Activated naive CD4-positive, alpha-beta T cell treated with anti-CD3 and anti-CD28 coated beads, Interleukin-2, amount 50 U/mL, for 72 hours (primary cell): ENCODE measurements at places on chromosomes 11 and 22.

GRCh38 chr11:83025267-83025704, 46.4 kb downstream of the RAB30 start:
- DNase-seq, result no peak

- DNase-seq, result no peak
Measured at GRCh38 chr11:116217006-116217405, 555.8 kb downstream of the BUD13 start.

DNA sequence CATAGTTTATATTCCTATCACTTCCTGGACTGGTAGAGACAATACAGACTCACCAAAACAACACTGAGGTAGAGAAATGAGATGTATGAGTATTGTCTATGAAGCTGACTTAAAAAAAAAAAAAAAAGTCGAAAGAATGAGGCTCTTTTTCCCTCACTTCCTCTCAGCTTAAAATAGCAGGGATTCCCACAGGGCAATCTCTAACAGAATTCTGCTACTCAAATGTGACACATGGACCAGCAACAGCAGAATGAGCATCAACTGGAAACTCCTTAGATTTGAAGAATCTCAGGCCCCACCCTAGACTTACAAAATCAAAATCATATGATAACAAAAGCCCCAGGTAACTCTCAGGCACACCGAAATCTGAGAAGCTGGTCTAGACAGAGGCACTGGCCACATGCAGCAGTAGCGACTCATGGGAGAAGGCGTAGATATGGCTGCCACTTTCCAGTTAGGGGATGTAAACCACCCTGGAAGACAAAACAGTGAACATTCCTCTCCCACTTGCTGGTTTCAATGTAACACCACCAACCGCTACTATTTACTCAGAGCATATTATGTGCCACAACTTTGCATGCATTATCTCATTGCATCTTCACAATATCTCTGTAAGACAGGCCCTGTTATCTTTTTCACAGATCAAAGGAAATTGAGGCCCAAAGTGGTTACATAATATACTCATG, 128.0 kb downstream of the RBFOX2 start:
- no peak for DNase-seq

- DNase-seq, result no peak
Measured at GRCh38 chr11:120797143-120797542, 226.8 kb upstream of the TBCEL start.

- no peak for DNase-seq
Measured at GRCh38 chr11:76107971-76108370, 98.3 kb downstream of the WNT11 start.

DNA sequence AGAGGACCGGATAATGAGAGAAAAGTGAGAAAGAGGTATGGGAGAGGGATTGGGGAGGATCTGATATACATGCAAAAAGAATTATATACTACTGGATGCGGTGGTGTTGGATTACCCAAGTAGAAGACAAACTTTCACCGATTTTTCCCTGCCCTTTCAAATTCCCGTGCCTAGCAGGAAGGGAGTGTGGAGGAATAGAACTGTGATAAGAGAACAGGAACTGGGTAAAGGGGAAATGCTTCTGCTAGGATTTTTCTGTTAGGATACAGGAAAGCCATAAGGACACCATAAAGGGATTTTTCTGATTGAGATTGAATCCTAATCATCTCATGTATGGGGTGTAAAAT, 480 bp upstream of the MTMR2 start:
- no peak for DNase-seq

- no peak for DNase-seq
Measured at GRCh38 chr22:27120036-27120435, 462.6 kb downstream of the MIAT start.

DNA sequence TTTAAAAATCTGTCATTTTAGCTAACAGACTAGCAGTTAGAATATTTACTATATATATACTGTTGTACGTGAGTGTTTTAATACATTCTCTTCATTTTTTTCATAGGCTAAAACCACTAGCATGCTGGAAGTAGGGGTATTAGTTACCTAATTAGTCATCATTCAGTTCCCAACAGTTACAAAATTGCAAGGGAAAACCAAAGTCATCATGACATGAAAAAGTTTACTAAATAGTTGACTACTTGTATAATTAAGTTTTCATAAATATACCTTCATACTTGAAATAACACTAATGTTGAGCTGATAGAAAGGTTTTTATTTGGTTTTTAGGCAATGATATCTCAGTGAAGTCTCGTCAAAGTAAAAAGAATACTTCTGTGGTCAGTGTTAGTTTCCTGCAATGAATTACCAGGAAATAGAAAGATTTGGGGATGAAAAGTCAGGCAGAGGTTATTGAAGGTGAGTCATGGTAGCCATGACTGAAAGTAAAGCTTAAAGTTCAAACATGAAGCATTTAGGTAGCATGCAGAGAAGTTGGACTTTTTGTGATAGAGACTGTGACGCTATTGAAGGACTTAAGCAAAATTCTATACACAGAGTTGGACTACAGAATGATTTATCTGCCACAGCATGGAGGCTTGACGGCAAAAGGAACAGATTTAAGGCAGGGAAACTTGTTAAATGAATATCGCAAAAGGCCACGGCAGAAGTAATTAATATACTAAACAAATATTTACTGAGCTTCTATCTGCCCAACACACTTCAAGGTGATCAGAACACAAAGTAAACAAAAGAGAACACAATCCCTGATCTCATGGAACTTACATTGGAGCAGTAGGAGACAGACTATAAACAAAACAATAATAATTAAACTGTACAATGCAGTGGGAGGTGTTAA, 828.1 kb upstream of the FAT3 start:
- no peak for DNase-seq

- no peak for DNase-seq
Measured at GRCh38 chr11:45031912-45032519, 81.3 kb upstream of the TP53I11 start.

GRCh38 chr11:108636222-108636621, 28.6 kb upstream of the DDX10 start:
- no peak for DNase-seq

- DNase-seq, result no peak
Measured at GRCh38 chr11:78647266-78647915, 72.7 kb upstream of the NARS2 start.

DNA sequence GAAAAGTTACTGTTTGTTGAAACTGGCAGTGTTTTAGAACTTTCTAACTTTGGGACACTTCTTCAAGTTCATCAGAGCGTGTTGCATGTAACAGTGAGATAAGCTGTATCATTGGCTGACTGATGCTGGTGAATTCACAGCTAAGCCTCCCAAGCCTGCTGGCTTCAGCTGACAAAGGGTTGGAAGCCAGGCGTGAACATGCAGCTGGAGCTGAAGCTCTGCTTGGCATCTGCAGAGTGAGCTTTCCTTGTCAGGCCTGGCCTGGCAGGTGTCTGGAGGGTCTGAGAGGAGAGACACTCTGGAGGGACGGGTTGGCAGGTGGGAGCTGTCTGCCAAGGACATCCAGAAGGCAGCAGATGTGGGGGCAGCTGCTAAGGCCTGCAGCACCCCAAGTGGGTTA, 1.5 kb downstream of the AMPD3 start:
- no peak for DNase-seq

- no peak for DNase-seq
Measured at GRCh38 chr11:31529189-31529588, 19.6 kb downstream of the ELP4 start.

DNA sequence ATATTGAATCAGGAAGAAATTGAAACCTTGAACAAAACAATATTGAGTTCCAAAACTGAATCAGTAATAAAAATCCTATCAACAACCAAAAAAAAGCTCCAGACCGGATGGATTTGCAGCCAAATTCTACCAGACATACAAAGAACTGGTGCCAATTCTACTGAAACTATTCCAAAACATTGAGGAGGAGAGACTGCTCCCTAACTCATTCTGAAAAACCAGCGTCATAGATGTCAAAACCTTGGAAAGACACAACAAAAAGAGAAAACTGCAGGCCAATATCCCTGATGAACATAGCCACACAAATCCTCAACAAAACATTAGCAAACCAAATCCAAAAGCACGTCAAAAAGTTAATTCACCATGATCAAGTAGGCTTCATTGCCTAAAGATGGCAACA, 353.8 kb downstream of the TMEM135 start:
- DNase-seq, result no peak

- DNase-seq, result no peak
Measured at GRCh38 chr22:33354928-33355327, 296.7 kb upstream of the SYN3 start.

DNA sequence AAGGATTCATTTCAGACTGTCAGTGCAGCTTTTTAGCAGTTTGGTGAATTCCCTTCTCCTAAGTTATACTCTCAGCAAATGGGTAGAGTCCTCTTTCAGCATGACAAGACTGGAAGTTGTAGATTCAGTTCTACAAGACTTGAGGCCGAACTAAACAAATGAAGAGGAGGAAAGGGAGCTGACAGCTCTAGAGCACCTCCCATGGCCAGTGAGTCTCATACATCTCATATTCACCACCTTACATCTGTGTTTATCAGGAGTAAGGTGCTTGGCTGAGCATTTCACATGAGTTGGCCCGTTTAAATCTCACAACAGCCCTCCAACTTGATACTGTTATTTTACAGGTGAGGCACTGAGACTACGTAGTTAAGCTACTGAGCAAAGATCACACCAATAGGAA, 30.4 kb downstream of the SEZ6L start:
- DNase-seq, result no peak

GRCh38 chr22:46171940-46172339, 21.6 kb downstream of the PPARA start:
- no peak for DNase-seq

GRCh38 chr22:49950396-49950994, 10.1 kb upstream of the PIM3 start:
- no peak for DNase-seq

DNA sequence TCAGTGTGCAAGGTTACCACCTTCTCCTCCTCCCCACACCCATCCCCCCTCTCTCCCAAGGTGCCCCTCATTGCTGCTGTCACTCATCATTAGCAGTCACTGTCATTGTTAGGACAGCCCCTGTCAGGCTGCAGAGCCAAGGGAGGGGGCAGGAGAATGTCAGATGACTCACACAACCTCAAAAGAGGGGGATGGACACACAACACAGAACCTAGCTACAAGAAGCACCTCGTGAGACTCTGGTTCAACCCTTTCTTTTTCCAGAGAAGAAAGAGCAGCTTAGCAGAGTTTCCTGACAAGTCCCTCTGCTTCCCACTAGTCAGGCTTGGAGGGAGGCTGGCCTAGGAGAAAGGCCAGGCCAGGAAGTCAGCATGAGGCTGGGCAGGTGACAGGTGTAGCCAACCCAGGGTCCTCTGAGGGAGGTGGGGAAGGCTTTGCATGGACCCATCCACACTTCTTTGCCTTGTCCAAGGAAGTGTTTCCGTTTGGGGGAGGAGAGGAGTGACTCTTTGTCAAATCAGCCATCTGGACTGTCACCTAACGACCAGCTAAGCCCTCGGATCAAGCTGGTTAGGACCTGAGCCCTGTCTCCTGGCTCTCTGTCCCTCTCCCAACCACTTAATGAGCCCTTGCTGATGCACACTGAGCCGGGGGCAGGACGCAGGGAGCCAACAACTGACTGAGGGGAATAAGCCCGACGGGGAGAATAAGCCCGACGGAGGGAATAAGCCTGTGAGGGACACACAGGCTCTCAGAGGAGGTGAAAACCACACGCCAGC, 18.3 kb downstream of the ADORA2A start:
- DNase-seq, result no peak

DNA sequence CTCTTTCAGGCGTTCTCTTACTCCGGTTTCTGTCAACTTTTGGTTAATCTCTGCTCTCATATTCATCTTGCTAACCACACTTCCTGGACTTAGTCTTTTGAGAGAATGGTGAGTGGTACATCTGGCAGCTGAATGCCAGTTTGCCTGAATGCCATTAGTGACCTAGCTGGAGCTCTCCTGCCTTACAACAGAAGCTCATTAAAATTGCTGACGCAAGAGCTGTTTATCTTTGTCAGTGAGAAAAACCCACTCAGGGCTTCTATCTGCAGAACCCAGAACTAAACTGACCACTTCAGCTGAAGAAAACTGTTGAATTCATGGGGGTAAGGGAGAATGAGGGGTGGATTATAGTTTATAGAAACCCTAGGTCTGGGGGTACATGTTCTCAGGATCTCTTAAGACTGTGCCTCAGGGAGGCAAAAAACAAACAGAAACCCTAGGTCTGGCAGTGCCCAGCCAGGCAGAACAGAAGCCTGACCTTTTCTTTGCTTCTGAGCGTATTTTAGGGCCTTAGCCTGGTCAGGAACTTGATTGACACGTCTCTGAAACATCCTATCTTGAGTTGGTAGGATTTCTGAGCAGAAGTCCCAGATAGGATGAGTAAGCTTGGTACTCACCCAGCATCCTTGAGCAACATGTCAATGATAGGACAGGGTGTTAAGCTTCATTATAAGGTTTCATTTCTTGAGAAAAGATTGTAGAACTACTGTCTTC, 52.8 kb upstream of the YWHAH start:
- no peak for DNase-seq

DNA sequence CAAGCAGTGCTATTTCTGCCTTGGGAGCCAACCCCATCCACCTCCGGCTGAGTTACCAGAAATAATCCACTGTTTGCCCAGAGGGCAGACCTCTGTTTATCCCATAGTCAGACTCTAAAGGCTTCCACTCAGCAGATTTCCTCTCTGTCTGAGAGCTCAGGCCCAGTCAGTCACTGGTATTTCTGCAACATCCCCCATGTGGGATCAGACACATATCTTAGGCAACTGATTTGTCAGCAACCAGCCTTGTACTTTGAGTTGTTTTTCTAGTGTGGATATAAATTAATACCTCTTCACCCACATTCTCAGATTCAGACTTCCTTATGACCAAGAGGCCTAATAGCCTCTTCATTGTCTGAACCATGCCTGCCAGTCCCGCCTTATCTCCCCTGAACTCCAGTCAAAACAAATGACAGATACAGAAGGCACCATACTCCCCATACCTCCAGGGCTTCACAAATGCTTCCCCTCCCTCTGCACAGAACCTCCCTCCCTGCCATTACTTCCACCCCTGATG, 193.6 kb downstream of the FAM76B start:
- no peak for DNase-seq

DNA sequence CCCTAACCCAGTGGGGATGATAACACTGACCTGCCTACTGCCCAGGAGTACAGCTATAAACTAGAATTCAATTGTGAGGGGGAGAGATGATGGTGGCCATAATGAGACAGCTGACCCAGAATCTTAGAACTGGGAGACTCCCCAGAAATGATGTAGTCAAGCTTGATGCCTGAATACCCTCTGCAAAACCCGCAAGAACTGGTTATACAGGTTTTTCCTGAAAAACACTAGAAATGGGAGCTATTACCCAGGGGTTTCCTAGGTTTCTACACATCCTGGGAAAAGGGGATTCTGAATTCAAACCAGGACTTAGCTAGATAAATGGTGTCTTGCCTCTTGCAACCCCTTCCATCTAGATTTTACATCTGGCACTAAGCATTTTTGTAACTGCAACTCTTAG, 113.8 kb upstream of the NARS2 start:
- DNase-seq, result no peak
